ENCODE measurements at places on chromosomes 1 and 21.

DNA sequence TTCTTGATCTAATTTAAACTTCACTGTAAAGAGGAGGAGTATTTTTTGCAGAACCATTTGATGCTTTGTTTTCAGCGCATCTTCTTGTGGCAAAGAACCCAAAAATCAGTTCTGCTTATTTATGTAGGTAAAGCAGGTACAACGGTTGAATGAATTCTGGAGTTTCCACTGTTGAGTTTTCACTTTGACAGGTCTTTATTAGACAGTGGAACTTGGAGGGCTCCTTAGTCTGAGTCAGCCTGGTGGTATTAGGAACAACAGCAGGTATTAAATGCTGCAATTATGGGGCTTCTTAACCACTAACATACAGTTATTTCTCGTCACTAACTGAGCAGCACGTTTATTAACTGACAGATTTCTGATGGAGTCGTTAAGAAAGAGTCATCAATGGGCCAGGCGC lies 1.2 kb downstream of the LRIG2 start:
- DNase-seq = no peak

- DNase-seq = peak; percentile 30
Observed at GRCh38 chr1:119675349-119676345, 27.6 kb upstream of the ZNF697 start.

- DNase-seq = no peak
Observed at GRCh38 chr1:31013187-31013864, 52.2 kb downstream of the PUM1 start.

DNA sequence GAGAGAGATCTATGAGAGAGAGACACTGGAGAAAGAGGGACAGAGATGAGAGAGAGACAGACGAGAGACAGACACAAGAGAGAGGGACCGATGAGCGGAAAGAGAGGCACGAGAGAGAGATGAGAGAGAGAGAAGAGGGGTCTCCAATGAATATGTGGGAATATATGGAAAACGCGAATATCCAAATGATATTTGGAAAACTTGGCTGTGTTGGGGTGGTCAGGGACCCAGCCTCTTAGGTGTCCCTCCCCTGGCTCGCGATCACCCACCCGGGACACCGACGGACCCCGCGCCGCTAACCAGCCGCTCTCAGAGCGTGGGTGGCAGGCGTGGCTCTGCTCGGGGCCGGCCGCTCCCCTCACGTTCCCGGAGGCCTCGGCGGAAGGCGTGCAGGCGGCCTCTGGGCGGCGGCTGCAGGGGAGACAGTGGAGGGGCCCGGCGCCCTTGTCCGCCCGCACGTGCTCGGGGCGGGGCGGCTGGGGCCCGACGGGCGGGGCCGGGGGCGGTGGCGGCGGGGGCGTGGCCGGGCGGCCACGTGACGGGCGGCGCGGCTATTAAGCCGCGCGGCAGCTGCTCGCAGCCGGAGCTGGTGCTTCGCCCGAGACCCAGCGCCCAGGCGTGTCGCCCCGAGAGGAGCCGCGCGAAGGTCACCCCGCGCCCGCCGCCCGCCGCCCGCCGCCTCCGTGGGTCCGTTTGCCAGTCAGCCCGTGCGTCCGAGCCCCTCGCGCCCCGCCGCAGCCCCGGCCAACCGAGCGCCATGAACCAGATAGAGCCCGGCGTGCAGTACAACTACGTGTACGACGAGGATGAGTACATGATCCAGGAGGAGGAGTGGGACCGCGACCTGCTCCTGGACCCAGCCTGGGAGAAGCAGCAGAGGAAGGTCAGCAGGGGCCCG lies at the start of gene ACTN2:
ACTN2 (plus strand) TSS at position 583 of the 898 bp plus-strand sequence; CDS start at position 758, 175 bp downstream.
- DNase-seq = peak; percentile 7

- no peak for DNase-seq
Observed at GRCh38 chr1:29592731-29593130, 356.4 kb downstream of the PTPRU start.
